NCI-H1048 (cell line): ENCODE measurements at places on chromosomes 11 and 22.

GRCh38 chr11:64146036-64146955, 19.6 kb downstream of the MACROD1 start:
- DNase-seq: no peak

DNA sequence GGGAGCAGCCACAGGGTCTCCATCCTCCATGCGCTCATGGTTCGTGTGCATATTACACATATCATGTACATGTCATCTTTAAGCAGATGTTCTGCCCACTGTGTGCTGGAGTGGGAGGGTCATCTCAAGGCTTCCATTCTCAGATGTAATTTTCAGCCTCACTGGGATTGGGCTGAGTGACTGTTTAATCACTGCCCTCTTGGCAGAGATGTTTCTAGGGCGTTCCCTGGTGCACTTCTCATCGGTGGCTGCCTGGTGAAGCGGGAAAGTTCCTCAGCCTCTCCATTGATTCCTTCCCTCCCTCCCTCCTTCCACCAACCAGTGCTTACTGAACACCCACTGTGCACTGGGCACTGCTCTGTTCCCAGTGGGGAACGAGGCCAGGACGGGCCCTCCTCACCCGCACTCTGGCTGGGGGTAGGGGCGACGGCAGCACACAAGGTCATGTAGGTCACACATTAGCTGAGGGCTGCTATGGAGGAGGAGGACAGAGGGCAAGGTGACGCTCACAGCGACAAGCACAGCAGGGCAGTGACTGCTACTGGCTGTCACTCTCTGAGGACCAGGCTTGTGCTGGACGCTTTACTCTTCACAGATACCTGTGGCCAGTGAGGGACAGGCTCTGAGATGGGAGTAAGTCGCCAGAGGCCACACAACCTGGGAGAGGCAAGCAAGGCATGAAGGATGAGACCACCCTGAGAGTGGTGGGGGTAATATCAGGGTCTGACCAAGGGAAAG, 22.9 kb downstream of the GNAZ start:
- DNase-seq: no peak

GRCh38 chr11:122405547-122406341, 249.8 kb upstream of the UBASH3B start:
- DNase-seq: no peak

- no peak for DNase-seq
Measured at GRCh38 chr11:77065878-77066228, 918 bp upstream of the CAPN5 start.

DNA sequence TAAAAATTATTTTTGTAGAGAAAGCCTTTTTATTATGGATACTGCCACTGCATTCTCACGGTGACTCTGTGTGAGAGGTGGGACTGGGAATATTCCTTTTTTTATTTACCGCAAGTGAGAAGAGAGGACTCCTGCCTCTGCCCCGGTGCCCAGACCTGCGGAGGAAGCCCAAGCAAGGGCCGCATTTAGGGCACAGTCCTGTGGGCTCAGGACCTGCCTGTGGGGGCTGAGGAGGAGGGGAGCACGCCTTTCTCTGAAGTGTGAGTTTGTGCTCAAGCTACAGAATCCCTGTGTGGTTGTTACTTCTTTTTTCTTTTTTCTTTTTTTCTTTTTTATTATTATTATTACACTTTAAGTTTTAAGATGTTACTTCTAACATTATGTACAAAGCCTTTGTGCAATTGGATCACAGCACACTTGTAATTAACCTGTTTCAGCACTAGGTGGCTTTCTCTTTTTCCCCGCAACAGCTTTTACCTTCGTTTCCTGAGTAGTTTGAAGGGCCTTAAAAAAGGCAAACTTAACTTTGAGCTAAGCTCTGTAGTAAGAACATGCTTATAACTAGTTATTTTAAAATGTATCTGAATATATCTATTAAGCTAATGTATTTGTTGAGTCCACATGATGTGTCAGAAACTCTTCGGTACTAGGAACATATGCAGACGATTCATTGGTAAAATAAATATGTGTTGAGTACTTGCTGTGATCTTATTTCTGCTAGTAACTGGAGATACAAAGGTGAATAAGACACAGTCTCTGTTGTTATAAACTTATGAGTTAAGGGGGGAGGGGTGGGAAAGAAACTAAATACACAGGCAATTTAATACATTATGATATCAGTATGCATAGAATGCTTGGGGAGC, 18.3 kb downstream of the AMOTL1 start:
- DNase-seq: no peak

DNA sequence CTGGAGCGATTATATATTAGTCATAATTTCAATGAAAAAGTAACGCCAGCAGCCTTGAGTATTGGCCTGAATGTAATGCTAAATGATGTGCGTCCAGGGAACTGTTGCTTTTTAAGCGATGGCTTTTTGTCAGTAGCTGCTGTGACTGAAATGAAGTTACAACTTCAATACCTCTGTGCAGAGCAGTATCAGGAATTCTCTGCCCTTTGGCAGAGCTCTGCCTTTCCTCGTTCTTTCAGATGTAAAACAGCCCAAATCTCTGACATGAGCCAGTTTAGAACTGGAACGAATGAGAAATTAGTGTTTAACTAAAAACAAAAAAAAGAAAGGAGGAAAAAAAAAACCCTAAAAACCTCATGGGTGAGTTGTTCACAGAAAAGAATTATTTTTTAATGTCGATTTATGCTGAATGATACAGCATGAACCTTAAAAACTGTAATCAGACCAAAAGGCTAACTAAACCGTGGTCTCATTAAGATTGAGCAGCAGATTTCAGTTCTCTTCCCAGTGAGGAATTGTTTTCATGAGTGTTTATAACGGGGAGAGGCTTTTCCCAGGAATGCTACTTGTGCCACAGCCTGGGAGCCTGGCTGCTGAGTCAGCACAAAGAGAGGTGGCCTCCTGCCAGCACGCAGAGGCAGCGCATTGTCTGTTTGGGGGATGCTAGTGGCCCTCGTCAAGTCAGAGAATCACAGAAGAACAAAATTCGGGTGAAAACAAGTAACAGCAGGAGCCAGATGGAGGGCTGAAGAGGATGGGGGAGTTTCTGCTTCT, 146.2 kb upstream of the RASSF10 start:
- DNase-seq: no peak

- DNase-seq: no peak
Measured at GRCh38 chr11:20026629-20027555, 133.4 kb downstream of the DBX1 start.

DNA sequence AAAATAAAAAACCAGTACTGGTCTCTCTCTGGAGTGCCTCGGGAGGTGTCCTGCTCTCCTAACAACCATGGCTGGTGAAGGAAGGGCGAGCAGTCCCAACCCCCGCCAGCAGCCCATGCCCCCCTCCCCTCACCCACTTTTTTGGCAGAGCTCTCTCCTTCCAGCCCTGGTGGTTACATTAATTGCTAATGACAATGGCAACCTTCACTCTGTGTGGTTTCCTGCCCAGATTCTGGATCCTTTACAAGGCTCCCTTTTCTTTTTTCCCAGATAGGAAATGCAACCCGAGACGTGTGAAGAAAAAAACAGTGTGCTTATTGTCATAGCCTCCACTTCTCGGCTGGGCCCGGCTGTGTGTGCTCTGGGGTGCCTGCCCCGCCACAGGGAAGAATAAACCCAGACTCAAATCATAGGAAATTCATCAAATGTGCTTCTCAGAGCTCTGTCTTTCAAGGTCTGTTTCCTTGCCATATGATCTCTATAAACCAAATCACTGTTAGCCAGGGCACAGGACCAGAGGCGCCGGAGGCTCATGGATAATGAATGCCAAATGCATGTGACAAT, 513.0 kb downstream of the SOX6 start:
- DNase-seq: peak; percentile 12

GRCh38 chr22:17792299-17792698, 18.0 kb upstream of the BID start:
- no peak for DNase-seq

DNA sequence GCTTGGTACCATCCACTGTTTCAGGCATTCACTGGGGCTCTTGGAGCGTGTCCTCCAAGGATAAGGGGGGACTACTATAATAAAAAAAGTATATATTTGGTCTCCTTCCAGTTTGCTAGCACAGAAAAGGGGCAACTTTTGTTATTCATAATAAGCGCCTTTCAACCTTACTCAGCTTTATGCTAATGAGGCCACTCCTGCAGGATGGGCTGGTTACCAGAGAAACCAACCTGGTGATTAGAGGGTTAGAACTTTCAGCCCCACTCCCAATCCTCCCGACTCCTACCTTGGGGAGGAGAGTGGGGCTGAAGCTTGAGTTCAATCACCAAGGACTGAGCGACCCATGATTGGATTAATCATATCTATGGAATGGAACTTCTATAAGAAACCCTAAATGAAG, 31.8 kb downstream of the PPFIBP2 start:
- DNase-seq: no peak

DNA sequence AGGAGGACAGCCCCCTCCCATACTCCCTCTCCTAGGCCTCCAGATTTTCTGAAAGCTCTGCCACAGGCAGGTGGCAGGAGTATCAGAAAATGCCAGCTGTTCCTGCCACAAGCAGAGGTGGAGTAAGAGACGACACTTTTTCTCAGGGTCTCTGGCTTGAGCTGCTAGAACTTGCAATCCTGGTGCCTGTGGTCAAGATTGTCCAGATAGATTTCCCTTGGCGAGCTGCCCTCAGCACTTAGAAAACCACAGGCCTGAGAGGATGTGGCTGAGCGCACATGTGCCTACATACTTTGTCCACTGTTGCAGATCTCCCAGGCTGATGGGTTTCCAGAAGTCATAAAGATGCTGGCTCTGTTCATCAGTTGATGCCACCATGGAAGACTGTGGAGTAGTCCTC, 65.7 kb upstream of the NAV2 start:
- DNase-seq: no peak

DNA sequence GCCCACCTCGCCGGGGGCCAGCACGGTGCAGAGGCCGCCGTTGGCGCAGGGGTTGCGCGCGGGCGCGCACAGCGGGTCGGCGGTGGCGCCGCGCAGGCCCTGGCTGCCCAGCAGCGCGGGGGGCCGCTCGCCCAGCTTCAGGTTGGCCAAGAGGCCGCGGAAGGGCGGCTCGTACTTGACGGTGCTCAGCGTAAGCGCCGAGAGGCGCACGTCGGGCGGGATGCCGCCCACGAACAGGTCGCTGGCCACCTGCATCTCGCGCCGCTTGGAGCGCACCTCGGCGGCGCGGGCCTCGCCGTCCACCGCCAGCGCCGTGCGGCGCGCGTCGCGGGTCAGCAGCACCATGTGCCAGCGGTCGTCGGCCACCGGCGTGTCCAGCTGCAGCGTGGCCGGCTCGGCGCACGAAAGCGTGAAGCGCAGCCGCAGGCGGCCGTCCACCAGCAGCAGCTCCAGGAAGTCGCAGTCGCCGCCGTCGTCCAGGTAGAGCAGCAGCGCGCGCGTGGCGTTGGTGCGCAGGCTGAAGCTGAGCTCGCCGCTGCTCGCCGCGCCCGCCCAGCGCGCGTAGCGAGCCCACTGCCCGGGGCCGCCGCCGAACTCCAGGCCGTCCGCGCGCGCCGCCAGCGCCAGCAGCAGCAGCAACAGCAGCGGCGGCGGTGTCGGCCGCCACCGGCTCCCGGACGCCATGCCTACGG, 9.8 kb downstream of the NRXN2 start:
- no peak for DNase-seq

GRCh38 chr11:113952588-113952987, 22.3 kb upstream of the HTR3A start:
- no peak for DNase-seq

- DNase-seq: no peak
Measured at GRCh38 chr11:131766637-131767036, 396.2 kb downstream of the NTM start.

GRCh38 chr11:121672630-121673487, 220.1 kb upstream of the SORL1-AS1 start:
- DNase-seq: no peak

DNA sequence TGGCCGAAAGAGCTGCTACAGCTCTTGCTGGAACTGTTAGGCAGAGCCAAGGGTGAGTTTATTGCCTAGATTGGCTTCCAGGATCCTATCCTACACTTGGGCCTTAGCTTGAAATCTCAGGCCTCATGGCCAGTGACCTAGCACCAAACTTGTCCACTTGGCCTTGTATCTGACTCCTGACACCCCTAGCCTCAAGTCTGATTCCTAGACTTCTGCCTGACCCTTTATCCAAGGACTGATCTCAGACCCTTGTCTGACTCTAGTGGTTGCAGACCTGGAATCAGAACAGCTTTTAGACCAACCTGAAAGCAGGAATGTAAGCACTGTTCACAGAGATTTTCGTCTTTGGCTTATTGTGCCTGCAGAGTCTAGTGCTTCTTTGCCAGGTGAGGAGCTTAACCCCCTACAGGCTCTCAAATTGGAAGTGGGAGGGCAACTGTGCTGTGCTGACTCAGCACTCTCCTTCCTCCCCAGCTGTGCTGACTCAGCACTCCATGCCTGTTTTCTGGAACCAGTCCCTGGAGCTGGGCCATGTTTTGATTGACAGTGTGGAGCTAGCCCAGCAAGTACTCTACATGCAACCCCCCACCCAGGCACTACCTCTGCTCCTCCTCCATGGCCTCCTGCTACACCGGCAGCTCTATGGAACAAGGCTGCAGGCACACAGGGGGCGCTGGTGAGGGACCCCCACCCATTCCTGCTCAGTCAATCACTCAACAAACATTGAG, 35.1 kb downstream of the RRP8 start:
- no peak for DNase-seq

DNA sequence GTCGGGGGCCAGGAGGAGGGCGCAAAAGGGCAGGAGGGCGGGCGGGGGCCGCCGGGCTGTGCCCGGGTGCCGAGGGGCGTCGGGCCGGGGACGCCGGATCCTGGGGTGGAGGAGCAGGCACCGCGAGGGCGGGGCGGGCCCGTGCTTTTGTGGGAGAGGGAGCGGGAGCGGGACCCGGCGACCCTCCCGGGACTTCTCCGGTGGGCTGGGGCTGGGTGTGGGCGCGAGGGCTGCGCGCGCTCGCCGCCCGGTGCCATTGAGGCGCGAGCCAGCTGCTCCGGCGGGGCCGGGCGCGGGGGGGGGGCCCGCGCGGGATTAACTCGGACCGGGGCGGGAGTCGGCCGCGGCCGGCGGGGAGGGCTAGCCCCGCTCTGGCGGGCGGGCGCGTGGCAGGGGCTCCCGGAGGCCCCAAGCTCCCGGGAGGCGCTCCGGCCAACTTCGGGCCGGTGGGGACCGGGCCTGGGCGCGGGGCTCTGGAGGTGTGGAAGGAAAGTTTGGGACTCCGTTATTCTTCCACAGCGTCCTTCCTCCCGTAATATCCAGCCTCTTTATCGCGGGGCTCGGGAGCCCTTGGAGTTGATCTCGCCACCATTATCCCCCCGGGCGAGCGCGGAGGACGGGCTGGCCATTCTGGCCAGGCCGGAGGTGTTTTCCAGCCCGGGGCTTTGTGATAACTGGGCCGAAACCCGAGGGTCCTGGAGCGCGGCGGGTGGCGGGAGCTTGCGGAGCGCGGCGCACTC, 936 bp downstream of the CECR2 start:
- no peak for DNase-seq

DNA sequence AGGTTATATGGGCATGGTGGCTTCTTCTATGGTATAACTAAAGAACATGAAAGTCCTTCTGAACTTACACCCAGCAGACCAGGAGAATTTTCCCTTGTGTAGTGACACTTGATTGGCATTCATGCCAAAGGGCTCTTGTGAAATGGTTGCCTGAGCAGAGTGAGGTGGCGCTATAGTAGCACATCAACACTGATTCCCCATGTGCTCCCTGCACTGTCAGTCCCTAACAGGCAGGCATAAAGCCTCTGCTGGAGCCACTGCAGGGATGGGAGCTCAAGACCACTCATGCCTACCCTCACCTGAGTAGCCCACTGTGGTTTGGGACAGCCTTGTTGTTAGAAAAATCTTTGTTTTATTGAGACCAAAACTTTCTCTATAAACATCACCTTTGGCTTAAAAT, 92.6 kb upstream of the LIN7C start:
- DNase-seq: no peak

GRCh38 chr22:50102946-50103345, 13.1 kb downstream of the MOV10L1 start:
- DNase-seq: no peak
